ENCODE measurements at places on chromosomes 16 and 17. TPM values are rescaled to one million over a fixed set of nuclear protein-coding genes. Genes with fewer than 3 reads are reported as not detected.

The FXR2 gene
- total RNA-seq = 30.6 TPM

DNA sequence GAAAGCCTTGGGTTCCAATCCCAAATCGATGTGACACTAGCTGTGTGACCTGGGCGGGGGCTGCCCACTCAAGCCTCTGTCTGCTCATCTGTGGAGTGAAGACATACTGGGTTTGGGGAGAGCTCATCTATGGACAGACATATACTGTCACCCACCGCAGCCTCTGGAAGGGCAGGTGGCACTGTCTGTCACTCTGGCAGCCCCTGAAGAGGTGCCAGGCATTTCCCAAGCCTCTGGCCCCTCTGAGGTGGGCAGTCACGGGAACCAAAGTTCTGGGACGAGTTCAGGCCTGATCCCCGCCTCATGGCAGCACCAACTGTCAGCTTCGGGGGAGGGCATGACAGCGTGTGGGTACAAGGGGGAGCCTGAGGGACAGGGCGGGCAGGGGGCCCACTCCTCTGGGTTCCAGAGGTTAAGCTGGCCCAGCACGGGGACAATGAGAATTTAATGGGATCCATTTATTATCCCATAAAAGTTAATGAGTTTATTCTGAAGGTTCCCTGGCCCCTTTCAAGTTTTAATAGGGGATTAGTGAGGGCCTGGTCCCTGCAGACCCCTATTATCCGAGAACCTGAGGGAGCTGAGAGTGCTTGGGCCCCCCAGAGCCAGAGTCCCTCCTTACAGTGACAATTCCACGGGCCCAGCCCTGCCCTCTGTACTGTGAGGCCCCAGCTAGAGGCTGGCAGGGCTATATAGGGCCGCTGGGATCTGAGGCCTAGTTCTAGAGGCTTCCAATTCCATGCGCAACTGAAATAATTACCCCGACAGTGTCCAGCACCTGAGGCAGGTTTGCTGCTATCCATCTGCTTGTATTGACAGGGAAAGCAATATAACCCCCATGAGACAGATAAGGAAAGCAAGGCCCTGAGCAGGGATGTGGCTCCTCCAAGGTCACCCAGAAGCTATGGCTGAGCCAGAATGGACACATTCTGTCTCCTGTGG is 18.8 kb downstream of the SEZ6 start:
- DNase-seq = no peak

DNA sequence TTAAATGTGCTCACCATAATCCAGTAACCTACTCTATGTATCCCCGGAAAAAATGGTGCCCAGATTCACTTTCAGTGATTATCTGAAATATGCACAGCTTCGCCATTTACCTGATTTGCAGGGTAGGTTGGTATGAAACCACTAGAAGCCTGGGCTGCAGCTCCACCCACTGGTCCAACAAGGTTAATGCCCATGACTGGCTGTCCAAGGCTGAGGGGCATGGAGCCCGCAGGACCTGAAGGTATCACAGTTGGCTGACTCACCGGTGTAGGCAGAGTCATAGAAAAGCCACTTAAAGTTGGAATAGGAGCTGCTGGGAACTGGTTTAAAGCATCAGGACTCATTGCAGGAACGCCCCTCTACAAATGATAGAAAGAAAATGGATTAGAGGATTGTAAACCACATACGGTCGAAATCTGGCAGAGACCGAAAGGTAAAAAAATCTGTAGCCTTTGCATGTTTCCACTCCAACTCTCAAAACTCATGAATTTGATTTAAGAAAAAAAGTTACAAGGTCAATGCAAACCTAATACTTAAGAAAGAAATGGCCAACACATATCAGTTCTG is 38.6 kb downstream of the SYNRG start:
- DNase-seq = no peak

DNA sequence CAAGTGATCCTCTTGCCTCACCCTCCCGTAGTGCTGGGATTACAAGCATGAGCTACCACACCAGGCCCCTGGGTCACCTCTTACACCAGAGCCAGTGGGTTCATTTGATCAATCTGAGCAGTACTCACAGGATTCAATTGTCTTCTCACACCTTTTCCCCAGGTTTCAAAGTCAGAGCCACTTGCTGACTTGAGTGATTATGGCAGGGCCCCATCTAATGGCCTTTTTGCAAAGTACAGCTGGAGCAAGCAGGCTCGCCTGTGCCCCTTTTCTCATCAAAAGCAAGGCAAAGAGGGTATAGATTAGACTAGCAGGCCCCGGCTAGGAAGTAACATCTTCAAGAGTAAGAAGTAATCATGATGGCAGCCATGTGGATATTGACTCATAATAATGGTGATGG is 114.8 kb upstream of the NOL11 start:
- DNase-seq = no peak

The KRT33A gene
- total RNA-seq = not detected

The ZNF469 gene
- total RNA-seq = 2.1 TPM

GRCh38 chr17:78458091-78458490 is 79.6 kb downstream of the PGS1 start:
- DNase-seq = no peak

GRCh38 chr16:19746561-19746960 is 28.5 kb downstream of the IQCK start:
- no peak for DNase-seq

DNA sequence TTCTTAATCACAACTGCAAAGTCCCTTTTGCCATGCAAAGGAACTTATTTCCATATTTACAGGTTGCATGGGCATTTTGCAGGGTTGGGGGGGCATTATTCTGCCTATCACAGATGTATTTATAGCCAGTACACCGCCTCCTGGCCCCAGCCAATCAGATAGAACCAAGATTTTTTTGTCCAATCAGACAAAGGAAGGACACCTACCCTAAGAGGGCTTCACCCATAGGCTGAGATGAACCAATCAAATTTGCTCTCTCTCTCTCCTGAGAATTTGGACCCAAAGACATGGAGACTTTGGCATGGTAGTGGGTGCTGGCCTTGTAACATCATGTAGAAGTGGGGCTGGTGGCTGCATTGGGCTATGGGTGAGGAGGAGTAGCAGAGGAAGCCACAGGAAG is 3.9 kb upstream of the KCNG4 start:
- DNase-seq = no peak

The ATP2A3 gene
- total RNA-seq = 12.7 TPM

DNA sequence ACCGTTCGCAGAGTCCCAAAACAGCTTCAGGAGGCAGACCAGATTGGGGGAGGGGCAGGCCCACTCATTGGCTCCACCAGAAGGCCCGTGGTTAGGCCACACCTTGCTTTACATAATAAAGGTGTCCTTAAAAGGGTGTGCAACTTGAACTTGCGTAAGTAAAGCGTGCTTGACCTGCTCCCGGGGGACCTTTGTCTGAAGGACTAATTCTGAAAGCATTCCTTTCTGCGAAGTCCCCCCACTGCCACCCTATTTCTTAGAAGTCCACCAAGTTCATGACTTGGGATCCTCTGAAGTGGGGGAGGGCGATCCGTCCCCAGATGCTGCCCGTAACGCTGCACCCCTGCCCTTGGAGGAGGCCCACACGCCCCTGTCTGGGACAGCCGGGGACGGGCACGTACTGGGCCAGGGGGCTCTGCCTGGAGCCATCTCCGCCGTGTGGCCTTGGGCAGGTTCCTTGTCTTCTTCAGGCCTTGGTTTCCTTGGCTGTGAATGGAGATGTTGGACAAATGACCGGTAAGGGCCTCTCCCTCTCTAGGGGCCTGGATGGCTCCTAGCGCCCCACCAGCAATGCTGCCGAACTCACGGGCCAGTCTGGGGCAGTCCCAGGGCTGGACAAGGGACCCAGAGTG is 823 bp upstream of the ZNF469 start:
- DNase-seq = peak; percentile 60

DNA sequence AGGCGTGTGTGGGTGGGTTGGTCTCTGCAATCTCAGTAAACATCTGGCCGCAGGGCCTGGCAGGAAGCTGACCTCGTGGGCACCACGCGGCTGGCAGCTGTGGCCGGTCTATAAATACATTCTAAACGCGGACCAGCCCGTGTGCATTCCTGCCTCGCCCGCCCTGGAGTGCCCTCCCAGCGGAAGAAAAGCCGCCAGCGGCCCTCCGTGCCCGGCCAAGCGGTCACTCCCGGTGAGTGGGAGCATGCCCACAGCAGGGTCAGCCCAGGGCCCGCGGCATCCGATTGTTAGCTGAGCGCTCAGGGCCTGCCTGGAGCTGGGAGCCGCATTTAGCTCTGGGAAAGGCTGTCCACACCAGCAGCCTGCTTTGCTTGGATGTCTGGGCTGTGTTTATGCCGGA is 10.3 kb downstream of the ZNF469 start:
- no peak for DNase-seq

DNA sequence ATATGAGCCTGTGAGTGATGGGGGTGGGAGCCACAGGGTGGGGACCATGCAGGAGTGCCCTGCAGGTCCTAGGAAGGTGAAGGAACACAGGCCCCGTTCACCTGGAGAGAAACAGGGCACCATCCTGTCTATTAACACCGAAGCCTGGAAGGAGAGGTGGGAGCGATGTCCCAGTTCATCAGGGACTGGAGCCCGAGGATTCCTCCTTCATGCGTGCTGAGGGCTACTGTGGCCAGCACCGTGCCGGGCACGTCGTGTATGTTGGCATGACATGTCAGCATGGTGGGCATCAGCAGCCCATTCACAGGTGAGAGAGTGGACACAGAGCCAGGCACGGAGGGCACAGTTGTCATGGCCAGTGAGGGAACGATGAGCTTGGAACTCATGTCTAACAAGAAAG is 1.4 kb downstream of the WFIKKN2 start:
- no peak for DNase-seq

DNA sequence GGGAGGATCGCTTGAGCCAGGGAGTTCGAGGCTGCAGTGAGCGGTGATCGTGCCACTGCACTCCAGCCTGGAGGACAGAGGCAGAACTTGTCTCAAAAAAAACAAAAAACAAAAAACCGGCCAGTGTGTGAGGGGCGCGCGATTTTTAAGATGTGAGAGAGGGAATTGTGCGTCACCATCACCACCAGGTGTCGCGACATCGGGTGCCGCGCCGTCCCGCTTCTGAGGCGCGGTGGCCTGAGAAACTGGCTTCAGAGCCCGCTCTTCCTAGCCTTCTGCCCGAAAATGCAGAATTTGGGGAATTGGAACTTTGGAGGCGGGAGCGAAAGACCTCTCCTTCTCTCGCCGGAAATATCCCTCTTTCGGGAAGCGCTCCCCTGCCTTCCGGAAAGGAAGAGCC is 524.8 kb downstream of the KCNJ18 start:
- DNase-seq = no peak

The FADS6 gene
- total RNA-seq = not detected

GRCh38 chr16:50360033-50360778 is 8.6 kb downstream of the BRD7 start:
- DNase-seq = no peak

DNA sequence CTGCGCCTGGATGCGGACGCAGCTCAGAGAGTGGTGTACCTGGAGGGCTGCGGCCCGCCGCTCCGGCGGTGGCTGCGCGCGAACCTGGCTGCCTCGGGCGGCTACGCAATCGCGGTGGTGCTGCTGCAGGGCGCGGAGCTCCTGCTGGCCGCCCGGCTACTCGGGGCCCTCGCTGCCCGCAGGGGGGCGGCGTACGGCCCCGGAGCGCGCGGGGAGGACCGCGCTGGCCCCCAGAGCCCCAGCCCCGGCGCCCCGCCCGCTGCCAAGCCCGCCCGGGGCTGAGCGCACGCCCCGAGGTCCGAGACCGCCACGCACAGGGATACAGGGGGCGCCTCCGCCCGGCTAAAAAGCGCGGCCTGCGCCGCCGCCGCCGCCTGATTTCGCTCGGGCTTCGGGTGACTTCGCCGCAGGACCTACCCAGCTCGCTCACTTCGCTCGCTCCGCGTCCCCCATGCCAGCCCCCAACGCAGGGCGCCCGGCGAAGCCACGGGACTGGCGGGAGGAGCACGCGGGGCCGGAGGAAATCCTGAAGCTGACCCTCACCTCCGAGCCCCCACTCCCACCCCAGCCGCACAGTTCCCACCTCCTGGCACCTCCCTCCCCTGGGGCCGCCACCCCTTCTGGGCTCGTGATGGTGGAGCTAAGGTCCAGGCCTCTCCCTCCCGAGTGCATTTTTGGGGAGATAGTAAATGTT is 8.2 kb downstream of the PDE6G start:
- peak; percentile 76 for DNase-seq

- no peak for DNase-seq
Observed at GRCh38 chr17:49869038-49869374, 21.1 kb upstream of the TAC4 start.

The NAGLU gene
- total RNA-seq = 41.5 TPM

GRCh38 chr17:29504711-29505110 is 62.1 kb downstream of the ABHD15 start:
- no peak for DNase-seq

DNA sequence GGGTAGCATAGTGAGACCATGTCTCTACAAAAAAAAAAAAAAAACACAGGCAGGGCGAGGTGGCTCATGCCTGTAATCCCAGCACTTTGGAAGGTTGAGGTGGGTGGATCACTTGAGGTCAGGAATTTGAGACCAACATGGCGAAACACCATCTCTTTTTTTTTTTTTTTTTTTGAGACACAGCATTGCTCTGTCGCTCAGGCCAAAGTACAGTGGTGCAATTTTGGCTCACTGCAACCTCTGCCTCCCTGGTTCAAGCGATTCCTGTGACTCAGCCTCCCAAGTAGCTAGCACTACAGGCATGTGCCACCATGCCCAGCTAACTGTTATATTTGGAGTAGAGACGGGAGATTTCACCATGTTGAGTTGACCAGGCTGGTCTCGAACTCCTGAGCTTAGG is 5.1 kb downstream of the RAMP2 start:
- no peak for DNase-seq

The NPIPA2 gene
- 4.8 TPM for total RNA-seq

DNA sequence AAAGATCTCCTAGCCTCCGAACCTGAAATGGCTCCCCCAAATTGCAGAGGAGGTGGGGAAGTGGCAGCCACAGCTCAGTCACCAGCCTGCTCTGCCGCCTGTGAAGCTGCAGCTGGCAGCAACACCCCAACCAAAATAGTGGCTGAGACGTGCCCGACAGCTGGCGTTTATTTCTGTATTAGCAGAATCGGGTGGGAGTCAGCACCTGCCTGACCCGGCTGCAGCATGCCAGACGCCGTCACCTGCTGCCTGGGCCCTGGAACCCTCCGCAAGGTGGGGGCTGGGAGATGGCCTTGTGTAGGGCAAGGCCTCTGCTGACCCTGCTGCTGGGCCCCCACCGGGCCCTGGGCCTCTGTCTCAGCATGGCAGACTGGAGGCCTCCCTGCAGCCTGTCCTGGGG is 17.5 kb upstream of the PABPN1L start:
- no peak for DNase-seq

- DNase-seq = no peak
Observed at GRCh38 chr17:33127706-33128105, 136.1 kb downstream of the SPACA3 start.
